Activated T-helper 2 cell treated with anti-CD3 and anti-CD28 coated beads, Interferon-gamma antibody, Interleukin-2, Interleukin-4, amounts not matched to agents 10 μg/mL and 5 μg/mL and 100 μg/mL, durations not matched to agents 14 hours and 24 hours and 36 hours (primary cell): ENCODE measurements at places on chromosomes 7 and 10.

GRCh38 chr7:107693396-107693795 lies 32.8 kb downstream of the SLC26A4 start:
- no peak for DNase-seq

GRCh38 chr10:29647478-29647877 lies 12.7 kb upstream of the SVIL start:
- no peak for DNase-seq

GRCh38 chr10:49593998-49594397 lies 16.1 kb upstream of the SLC18A3 start:
- DNase-seq: no peak

GRCh38 chr7:2518737-2519118 lies 846 bp upstream of the LFNG start:
- DNase-seq: no peak

DNA sequence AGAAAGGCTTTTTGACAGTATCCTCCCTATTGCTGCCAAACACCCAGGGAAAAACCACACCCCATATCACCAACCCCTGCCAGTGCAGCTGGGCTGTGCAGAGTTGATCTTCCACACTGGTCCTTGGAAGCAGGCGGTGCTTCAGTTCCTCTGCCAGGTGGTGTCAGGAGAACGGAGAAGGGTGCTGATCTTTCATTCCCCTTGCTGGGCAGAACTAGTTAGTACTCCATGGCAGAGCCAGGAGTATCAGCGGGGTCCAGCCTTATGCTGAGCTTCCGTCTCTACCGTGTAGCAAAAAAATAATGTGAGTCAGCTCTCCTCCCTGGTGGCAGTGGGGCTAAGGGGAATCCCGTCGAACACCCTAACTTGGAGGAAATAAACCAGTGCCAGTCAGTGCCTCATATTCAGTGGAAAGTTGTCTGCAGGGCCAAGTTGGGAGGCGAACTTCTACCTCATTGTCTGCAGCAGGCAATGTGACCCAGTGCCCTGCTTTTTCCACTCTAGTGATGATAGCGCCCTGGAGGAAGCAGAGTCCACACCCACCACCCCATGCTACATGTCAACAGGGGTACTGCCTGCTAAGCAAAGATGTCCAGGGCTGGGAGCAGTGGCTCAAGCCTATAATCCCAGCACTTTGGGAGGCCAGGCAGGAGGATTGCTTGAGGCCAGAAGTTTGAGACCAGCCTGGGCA lies 175.4 kb downstream of the AUTS2 start:
- no peak for DNase-seq

DNA sequence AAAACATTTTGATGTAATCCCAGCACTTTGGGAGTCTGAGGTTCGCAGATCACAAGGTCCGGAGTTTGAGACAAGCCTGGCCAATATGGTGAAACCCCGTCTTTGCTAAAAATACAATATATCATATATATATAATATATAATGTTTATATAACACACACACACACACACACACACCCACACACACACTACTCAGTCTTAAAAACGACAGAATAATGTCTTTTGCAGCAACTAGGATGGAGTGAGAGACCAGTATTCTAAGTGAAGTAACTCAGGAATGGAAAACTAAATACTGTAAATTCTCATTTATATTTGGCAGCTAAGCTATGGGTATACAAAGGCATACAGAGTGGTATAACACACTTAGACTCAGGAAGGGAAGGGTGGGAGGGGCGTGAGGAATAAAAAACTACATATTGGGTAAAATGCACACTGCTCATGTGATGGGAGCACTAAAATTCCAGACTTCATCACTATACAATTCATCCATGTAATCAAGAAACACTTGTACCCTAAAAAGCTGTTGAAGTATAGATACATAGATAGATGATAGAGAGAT lies 231.2 kb upstream of the SEMA3A start:
- no peak for DNase-seq

- DNase-seq: no peak
Measured at GRCh38 chr7:91126762-91127161, 137.5 kb upstream of the FZD1 start.

GRCh38 chr10:1249142-1249920 lies 193.1 kb downstream of the WDR37 start:
- DNase-seq: no peak
